ENCODE measurements at places on chromosomes 6 and 20.

- no peak for DNase-seq
Observed at GRCh38 chr20:23666189-23666588, 22.6 kb downstream of the CST4 start.

DNA sequence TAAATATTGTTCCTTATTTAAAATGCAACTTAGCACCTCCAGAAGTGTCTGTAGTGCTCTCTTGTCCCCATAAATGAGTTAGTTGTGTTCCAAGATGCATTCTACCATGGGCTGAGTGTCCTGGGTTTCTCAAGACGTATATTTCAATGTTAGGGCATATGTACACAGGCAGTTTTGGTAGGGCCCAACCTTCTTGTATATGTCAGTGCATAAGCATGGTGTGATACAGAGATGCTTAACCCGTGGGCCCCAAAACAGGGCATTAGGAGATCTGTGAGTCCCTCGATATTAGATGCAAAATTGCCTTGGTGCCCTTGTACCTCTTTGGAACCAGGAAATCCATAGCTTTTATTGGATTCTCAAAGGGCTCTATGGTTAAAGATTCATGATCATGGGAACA is 91.5 kb upstream of the HIVEP1 start:
- no peak for DNase-seq

- DNase-seq: no peak
Observed at GRCh38 chr20:62348604-62349003, 18.5 kb downstream of the LAMA5 start.

- DNase-seq: no peak
Observed at GRCh38 chr20:19981031-19981451, 36.1 kb upstream of the NAA20 start.

DNA sequence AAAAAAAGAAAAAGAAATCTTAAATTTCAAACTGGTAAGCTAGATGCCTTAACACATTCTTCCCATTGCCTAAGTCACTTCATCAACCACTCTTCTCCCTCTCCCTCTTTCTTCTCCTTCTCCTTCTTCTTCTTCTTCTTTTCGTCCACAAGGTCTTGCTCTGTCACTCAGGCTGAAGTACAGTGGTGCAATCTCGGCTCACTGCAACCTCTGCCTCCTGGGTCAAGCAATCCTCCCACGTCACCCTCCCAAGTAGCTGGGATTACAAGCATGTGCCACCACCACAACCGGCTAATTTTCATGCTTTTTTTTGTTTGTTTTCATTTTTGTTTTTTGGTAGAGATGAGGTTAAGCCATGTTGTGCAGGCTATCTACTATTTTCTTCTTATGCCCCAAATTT is 60.2 kb downstream of the GPR63 start:
- no peak for DNase-seq

- DNase-seq: no peak
Observed at GRCh38 chr6:42989923-42990322, 5.6 kb downstream of the PPP2R5D start.

All from stimulated activated CD4-positive, alpha-beta T cell treated with anti-CD3 and anti-CD28 coated beads, Interleukin-1b, Interleukin-23, amount 100 ng/mL, for 48 hours (primary cell).